Fibroblast of the aortic adventitia (primary cell): ENCODE measurements at places on chromosomes 5 and 9. TPM values are rescaled to one million over a fixed set of nuclear protein-coding genes. Genes with fewer than 3 reads are reported as not detected.

DNA sequence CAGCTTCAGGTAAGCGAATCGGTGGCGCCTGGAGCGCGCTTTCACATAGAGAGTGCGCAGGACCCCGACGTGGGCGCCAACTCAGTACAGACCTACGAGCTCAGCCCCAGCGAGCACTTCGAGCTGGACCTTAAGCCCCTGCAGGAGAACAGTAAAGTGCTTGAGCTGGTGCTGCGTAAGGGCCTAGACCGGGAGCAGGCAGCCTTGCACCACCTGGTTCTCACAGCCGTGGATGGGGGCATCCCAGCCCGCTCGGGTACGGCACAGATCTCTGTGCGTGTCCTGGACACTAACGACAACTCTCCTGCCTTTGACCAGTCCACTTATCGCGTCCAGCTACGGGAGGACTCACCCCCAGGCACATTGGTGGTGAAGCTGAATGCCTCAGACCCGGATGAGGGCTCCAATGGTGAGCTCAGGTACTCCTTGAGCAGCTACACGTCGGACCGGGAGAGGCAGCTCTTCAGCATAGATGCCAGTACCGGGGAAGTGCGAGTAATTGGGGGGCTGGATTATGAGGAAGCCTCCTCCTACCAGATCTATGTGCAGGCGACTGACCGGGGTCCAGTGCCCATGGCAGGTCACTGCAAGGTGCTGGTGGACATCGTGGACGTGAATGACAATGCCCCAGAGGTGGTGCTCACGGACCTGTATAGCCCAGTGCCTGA, 1.1 kb downstream of the PCDHAC2 start:
- DNase-seq = no peak

GRCh38 chr9:6711403-6711802, 46.4 kb upstream of the KDM4C start:
- peak; percentile 19 for DNase-seq

GRCh38 chr5:81427566-81427965, 33.6 kb upstream of the ACOT12 start:
- no peak for DNase-seq

- no peak for DNase-seq
Observed at GRCh38 chr5:82673057-82673809, 395.1 kb upstream of the RPS23 start.

DNA sequence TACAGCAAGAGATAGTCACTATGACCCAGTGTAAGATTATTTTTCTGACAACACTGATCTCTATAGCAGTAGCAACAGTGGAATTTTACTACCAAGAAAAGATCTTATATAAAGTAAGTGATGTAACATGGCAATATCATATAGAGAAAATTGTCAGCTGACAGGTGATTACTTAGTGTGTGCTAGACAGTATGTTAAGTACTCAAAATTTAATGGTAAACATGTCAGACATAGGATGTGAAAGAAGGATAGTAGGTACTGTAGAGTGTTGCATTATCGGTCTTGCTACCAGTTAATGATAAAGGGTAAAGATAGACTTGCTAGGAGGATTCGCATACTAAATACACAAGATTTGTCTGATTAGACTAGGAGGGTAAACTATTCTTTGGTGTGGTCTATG, 247.4 kb downstream of the CYLC2 start:
- DNase-seq = no peak

DNA sequence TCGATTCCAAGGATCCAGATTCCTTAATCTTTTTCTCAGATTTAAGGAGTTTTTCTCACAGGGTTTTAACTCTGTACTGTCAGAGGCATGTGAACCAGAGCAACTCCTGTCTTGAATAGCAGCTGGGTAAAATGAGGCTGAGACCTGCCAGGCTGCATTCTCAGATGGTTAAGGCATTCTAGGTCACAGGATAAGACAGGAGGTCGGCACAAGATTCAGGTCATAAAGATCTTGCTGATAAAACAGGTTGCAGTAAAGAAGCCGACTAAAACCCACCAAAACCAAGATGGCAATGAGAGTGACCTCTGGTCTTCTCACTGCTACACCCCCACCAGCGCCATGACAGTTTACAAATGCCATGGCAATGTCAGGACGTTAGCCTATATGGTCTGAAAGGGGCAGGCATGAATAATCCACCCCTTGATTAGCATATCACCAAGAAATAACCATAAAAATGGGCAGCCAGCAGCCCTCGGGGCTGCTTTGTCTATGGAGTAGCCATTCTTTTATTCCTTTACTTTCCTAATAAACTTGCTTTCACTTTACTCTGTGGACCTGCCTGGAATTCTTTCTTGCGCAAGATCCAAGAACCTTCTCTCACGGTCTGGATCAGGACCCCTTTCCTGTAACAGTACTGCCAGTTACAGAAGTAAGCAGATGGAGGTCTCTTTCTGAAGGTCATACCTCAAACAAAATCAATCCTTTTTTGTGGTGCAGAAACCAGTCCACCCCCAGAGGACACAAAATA, 87.1 kb downstream of the SLC38A9 start:
- DNase-seq = no peak

Gene PIP5KL1
- 1.6 and 2.6 TPM in 2 replicates for total RNA-seq

Gene RORB
- 1.8 and 22.0 TPM in 2 replicates for total RNA-seq
